ENCODE measurements at places on chromosomes 16 and 17.

GRCh38 chr17:31568539-31568938 lies 177.1 kb downstream of the RAB11FIP4 start:
- DNase-seq = no peak

DNA sequence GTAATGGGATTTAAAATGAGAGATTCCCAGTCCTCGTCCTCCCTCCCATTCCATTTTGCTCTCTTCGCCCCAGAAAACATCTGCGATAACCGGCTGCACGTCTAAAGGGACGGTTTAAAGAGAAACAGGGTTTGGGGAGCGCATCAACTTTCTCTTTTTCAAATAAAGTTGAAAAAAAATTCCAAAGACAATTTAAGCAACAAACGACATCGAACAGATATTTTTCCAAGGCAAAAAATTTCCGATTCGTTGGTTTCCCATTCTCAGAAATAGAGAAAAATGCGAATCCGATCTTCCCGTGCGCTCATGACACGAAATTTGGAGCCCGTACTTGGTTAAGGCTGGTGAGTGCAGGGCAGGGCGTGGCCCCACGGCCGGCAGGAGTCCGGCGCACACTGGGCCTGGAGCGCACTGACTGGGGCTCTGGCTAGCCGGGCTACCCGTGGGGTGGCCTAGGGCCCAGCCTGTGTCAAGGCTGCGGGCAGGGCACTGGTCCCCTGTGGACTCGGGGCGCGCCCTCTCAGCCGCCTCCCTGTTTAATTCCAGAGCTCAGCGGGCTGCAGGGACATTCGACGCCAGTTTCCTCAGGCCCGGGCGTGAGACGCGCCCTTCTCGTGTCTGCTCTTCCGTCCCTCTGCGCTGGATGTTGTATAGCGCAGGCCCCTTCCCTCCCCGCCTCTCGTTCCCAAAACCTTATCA lies 17.9 kb upstream of the ZFHX3 start:
- no peak for DNase-seq

- DNase-seq = peak; percentile 35
These were observed 320 bp downstream of the SPAG9 start for GRCh38 chr17:51120357-51120738.

GRCh38 chr16:90026135-90026534 lies 6.9 kb upstream of the DBNDD1 start:
- no peak for DNase-seq

DNA sequence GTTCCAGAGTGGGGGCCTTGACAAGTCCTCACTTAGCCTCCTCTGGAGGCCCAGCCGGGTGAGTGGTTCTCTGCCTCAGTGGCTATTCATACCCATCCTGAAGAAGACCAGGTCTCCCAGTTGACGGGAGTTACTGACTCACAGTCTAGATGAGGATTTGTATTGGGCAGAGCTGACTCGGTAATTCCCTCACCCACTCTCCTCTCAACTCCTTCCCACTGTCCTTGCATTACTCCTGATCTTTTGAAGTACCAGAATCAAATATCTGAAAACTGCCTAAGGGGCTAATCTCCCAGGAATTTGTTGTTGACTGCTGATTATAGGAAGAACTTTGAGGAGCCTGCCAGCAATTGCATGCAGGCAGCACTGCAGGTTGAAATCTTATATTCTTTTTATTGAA lies 14.2 kb downstream of the SAP30BP start:
- DNase-seq = no peak

DNA sequence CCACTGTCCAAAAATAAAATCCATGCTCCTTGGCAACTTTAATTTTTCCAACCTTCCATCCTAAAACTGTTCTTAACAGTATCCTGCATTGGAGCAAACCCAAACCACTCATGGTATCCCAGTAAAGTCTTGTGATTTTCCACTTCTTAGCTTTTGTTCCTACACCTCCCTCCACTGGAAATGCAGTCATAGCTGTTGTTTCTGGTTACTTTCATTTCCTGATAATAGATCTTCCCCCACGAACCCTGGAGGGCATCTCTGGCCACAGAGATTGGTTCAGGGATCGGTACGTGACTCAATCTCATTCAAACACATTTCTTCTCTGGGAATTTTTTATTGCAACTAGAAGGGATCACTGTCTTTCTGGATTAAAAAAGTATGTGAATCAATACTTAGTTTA lies 276.0 kb downstream of the GRIN2A start:
- DNase-seq = no peak

GRCh38 chr16:11121083-11121608 lies 134.9 kb downstream of the SOCS1 start:
- DNase-seq = no peak

DNA sequence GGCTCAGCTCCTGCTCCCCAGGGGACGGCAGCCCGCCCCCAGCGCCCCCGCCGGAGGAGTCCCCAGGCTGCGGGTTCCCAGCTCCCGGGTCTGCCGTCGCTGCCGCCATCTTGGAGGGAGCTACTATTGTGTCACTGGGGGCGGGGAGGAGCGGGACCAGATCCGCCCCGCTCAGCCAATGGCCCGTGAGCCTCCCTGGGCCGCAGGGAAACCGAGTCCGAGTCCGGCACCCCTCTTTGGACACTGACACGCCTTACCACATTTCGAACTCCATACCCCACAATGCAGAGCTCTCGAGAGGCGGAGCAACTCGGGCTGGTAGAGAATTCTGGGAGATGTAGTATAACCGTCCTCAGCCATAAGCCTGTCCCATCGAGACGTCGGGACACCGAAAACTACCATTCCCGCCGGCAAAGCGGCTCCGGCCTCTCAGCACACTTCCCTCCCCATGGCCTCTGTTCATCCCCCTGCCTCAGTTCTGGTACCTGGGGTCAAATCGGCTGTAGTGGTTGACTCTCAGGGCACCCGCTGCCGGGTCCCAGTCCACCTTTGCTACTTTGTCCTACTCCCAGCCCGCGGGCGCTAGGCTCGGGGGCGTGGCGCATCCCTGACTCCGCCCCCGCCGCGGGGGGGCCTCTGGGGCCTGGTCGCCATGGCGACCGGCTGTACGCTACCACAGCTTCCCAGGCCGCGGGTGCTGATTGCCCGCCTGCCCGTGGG lies at the start of the genes RANBP10 and TSNAXIP1:
TSS of gene RANBP10 (minus strand) at position 133 of the 720 bp plus-strand sequence. CDS start at position 109, 24 bp downstream.
TSS of gene TSNAXIP1 (plus strand) at position 462 of the 720 bp plus-strand sequence. CDS start 261 bp downstream, outside the sequence.
- peak; percentile 90 for DNase-seq

DNA sequence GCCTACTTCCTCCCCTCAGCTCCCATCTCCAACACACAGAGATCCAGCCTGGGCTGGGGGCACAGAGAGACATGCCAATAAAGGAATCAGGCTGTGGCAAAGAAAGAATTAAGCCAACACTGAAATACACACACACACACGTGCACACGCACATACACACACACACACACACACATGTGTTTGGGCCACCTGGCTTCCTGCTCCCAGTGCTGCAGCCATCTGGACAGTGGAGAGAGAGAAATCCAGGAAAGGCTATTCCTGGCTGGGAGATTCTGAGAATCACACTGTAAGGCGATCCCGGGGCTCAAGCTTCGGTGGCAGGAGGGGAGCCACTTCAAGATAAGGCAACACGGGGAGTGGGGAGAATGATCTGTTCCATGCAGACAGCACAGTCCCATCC lies 72.4 kb downstream of the NOG start:
- DNase-seq = no peak

GRCh38 chr17:50955160-50955559 lies 89.0 kb upstream of the TOB1 start:
- no peak for DNase-seq

GRCh38 chr16:86510465-86511261 lies at the start of gene FOXF1:
FOXF1 (plus strand) TSS chr16:86510527; CDS start chr16:86510570, 43 bp downstream.
- no peak for DNase-seq

DNA sequence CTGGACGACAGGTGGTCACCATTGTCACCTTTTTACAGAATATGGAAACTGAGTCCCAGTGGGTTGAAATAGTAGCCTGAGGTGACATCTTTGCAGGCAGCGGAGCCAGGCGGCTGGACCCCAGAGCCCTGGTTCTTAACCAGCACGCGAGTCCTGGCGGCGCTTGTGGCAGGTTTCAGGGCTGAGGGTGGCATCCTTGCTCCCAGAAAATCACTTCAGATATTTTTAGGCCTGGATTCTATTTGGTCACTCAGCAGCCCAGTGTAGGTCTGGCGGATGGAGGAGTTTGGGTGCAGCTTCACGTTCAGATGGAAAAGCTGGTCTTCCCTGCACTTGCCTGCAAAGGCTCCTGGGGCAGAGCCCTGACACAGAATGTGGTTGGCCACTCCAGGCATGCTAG lies 354.0 kb downstream of the SNX29 start:
- DNase-seq = no peak

DNA sequence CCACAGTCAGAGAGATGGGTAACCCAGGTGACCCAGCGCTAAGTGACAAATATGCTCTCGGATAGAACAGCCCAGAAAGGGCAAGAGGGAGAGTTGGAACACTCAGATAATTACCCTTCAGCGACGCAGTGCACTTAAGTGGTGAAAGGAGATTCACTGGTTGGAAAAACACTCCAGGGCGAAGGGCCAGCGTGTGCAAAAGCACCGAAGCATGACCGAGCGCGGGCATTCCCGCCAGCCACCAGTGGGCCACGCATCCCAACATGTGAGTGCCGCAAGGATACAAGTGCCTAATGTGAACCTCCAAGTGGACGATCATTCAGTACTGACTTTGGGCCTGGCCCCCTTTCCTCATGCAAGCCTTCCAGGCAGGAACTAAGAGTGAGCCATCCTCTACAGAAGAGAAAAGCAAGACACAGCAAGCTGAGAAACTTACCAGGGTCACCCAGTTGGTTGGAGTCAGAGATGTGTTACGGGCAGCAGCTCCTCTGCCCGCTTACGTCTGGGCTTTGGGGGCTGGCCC lies 258.4 kb downstream of the C16orf95 start:
- DNase-seq = no peak

DNA sequence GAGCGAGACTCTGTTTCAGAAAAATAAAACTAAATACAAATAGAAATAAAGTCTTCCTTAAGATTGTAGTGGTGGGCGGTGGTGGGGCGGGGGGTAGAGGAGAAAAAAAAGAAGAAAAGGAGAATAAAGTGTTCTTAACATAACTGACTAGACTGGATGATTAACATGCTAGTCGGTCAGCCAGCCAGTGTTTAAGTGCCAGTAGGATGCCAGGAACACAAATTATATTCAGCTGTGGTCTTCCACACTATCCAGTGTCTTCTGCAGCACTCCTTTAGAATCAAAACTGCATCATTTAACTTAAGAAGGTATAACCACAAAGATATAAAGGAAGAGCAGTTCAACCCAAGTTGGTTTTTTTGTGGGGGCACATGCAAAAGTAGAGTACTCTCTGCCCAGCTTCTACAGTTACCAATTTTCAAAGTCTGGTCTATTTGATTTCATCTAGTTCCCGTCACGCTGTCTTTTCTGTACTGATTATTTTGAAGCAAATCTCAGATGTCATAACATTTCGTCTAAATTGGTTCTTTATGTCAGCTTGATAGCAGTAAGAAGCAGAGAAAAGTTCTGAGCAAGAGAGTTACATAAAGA lies 15.8 kb downstream of the HEATR3 start:
- no peak for DNase-seq

- no peak for DNase-seq
These were observed 137.1 kb upstream of the AXIN2 start for GRCh38 chr17:65698381-65699061.
